ENCODE measurements at places on chromosomes 5 and 9. TPM values are rescaled to one million over a fixed set of nuclear protein-coding genes. Genes with fewer than 3 reads are reported as not detected.

DNA sequence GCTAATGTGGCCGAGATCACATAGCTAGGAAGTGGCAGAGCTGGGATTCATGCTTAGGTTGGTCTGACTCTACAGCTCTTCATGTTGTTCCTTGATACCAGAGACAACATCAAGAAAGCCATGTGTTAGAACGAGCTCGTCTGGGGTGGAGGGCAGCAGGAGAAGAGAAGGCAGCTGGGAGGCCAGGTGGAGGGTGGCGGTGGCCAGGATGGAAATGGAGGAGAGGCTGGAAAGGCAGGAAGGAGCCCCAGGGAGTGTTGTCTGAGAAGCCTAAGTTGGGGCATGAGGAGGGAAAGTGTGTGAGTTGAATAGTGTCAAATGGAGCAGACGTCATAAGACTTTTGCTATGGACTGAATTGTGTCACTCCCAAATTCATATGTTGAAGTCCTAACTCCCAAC is 315.3 kb downstream of the GADD45G start:
- peaks cover 3% of the 10 kb centered on the region for H3K27me3 ChIP-seq
- no peak for DNase-seq
- no peaks in the 10 kb centered on the region for H3K36me3 ChIP-seq
- peaks cover 42% of the 10 kb centered on the region for H3K4me1 ChIP-seq
- peak overlapping the region; percentile 22 for H3K27ac ChIP-seq

DNA sequence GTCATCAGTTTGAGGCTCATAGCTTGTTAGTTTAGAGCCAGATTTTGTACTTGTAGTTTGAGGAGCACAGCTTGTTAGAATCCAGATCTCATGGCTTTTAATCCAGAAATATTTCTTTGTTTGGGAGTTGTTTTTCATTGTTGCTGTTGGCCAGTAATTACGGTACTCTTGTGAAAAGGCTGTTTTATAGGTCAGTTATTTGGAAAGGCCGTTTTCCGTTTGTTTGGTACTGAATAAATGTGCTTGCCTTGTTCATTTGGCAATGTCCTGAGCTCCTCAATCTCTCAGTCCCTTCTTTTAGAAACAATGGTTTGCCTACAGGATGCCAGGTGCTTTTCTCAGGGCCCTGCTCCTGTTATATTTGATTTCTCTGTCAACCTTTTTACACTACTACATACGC is 4.5 kb upstream of the MOB3B start:
- no peaks in the 10 kb centered on the region for H3K36me3 ChIP-seq
- peaks cover 14% of the 10 kb centered on the region for H3K27me3 ChIP-seq
- H3K4me1 ChIP-seq = peaks cover 3% of the 10 kb centered on the region
- no peak for DNase-seq
- no peak overlapping the region for H3K4me3 ChIP-seq

GRCh38 chr5:123754908-123755307 is 242.9 kb downstream of the CSNK1G3 start:
- H3K4me3 ChIP-seq = no peak overlapping the region
- H3K27me3 ChIP-seq = no peaks in the 10 kb centered on the region
- no peaks in the 10 kb centered on the region for H3K4me1 ChIP-seq
- no peak overlapping the region for H3K27ac ChIP-seq
- no peaks in the 10 kb centered on the region for H3K36me3 ChIP-seq

DNA sequence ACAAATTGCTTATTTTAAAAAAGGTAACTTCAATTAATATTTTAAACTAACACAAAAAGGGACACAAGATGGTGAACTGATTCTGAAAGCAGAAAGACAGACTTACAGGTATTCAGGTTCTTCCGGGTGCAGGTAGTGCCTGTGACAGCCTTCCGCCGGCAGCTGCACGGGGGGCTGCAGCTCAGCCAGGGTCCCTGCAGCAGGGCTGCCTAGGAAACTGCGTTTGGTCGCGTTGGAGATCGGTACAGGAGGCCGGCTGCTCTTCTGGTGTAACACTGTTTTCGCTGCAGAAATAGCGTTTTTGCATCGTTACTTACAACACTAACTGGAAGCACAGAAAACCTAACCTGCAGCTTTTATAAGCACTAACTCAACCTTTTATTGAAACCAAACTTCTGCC is 80.0 kb downstream of the CAMSAP1 start:
- no peaks in the 10 kb centered on the region for H3K27me3 ChIP-seq
- H3K36me3 ChIP-seq = peaks cover 40% of the 10 kb centered on the region
- DNase-seq = no peak

DNA sequence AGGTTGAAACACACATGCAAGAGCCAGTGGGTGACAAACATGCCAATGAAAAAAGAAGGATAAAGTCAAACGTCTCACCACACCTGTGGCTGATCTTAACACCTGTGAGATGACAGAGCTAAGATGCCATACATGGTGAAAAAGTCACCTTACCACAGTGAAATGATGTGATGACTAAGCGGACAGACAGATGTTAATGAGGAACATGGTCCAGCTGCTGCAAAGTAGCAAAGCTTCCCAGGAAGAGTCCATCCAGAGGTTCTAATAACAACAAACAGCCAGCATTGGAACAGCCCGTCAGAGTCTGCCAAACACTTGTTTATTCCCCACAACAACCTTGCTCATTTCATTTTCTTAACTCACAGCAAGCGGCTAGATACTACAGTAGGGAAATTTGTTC is 1.9 kb downstream of the KIAA1191 start:
- peak overlapping the region; percentile 96 for H3K4me3 ChIP-seq
- peak overlapping the region; percentile 75 for H3K27ac ChIP-seq
- no peak for DNase-seq
- peaks cover 28% of the 10 kb centered on the region for H3K36me3 ChIP-seq

GRCh38 chr9:137301081-137301947 is 757 bp downstream of the NRARP start:
- H3K4me3 ChIP-seq = peak overlapping the region; percentile 83
- peaks cover 3% of the 10 kb centered on the region for H3K36me3 ChIP-seq
- H3K4me1 ChIP-seq = peaks cover 12% of the 10 kb centered on the region
- H3K27ac ChIP-seq = peak overlapping the region; percentile 82
- peaks cover 32% of the 10 kb centered on the region for H3K27me3 ChIP-seq
- peak; percentile 76 for DNase-seq

GRCh38 chr5:128534726-128535125 is 3.3 kb downstream of the FBN2 start:
- no peak overlapping the region for H3K27ac ChIP-seq
- no peak for DNase-seq
- no peak overlapping the region for H3K4me3 ChIP-seq
- no peaks in the 10 kb centered on the region for H3K4me1 ChIP-seq
- peaks cover 28% of the 10 kb centered on the region for H3K27me3 ChIP-seq
- H3K36me3 ChIP-seq = peaks cover 3% of the 10 kb centered on the region

DNA sequence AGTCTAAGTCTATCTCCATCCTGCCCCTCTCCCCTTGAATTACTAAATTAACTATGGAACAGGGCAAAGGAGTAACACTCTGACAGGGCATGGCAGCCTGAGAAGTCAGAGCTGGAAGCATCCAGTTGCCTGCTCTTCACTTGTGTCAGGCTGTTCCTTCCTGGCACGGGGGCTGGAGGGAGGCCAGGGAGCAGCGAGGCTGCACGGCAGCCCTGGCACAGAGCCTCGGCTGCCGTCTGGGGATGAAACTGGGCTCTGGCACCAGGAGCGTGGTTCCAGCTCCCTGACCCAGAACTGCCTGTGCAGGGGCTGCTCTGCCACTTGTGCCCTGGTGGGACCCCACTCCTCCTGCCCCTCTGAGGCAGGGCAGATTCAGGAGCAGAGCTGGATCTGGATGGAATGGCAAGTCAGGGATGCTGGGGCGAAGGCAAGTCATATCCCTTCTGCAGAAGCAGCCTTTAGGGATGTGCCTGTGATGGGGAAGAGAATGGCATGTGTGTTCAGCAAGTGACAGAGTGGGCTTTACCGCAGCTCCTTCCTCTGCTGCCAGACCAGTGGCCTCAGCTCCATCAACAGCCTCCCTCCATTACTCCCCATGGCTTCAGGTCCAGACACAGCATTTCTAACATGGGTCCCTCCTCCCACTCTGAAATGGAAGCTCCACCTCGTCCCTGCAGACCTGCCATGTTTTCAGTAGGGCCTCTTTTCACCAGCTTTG is 42.2 kb upstream of the PDE8B start:
- H3K4me3 ChIP-seq = no peak overlapping the region
- H3K27me3 ChIP-seq = peaks cover 17% of the 10 kb centered on the region
- no peak overlapping the region for H3K27ac ChIP-seq
- DNase-seq = no peak
- no peaks in the 10 kb centered on the region for H3K4me1 ChIP-seq

DNA sequence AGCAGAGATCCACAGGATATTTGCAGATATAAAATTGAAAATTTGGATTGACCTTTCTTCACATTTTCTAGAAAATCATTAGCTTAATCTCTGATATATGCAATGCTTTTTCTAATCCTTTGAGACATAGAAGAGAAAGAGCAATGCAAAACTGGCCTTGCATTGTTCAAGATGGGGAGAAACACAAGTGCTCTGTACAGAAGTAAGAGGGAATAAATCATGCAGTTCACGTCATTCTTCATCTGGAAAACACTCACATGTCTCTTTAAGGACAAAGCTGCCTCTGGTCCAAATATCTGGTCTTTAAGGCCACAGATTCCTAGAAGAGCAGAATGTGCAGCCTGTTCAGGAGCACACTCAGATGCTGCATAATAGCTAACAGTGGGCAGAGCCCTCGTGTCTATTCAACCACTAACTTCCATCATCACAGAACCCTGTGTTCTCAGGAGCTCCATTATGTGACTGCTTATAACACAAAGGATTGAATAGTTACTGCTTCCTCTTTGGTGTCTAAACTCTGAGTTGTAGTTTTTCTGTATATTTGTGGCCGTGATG is 277.5 kb downstream of the PLK2 start:
- DNase-seq = no peak
- H3K4me1 ChIP-seq = no peaks in the 10 kb centered on the region
- H3K4me3 ChIP-seq = no peak overlapping the region

DNA sequence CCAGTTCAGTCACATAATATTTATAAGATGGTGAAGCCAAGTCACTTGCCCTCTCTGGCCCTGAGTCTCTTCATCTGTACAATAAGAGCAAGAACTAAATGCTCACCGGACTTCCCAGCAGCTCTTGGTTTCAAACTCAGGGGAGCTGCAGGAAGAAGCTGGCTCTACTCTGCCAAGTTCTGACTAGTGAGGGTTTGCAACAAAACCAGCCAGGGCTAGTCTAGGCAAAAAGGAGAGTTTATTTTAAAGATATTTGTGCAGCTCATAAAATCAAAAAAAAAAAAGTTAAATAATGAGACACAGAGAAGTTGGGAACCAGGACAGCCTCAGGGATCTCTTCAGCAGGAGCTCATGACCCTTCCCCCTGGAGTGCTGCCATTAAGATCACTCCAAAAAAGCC is 107.3 kb downstream of the DOCK2 start:
- no peak overlapping the region for H3K4me3 ChIP-seq
- no peaks in the 10 kb centered on the region for H3K27me3 ChIP-seq
- H3K36me3 ChIP-seq = peaks cover 61% of the 10 kb centered on the region
- peak overlapping the region; percentile 59 for H3K27ac ChIP-seq
- DNase-seq = no peak
- peaks cover 14% of the 10 kb centered on the region for H3K4me1 ChIP-seq

- H3K36me3 ChIP-seq = no peaks in the 10 kb centered on the region
- no peak overlapping the region for H3K27ac ChIP-seq
- H3K27me3 ChIP-seq = peaks cover 11% of the 10 kb centered on the region
Measured at GRCh38 chr5:170171811-170172210, 61.0 kb upstream of the C5orf58 start.

- H3K27ac ChIP-seq = no peak overlapping the region
- H3K36me3 ChIP-seq = no peaks in the 10 kb centered on the region
- H3K27me3 ChIP-seq = peaks cover 11% of the 10 kb centered on the region
Measured at GRCh38 chr5:96503501-96504236, 70.6 kb upstream of the PCSK1 start.

GRCh38 chr5:99000876-99001275 is 72.1 kb upstream of the CHD1 start:
- H3K4me1 ChIP-seq = peaks cover 9% of the 10 kb centered on the region
- H3K36me3 ChIP-seq = no peaks in the 10 kb centered on the region
- H3K27ac ChIP-seq = no peak overlapping the region
- H3K4me3 ChIP-seq = no peak overlapping the region

GRCh38 chr5:176810081-176810597 is at the start of gene UNC5A:
TSS of gene UNC5A (plus strand) at chr5:176810559. CDS start at chr5:176810751, 192 bp downstream.
- peaks cover 8% of the 10 kb centered on the region for H3K4me1 ChIP-seq
- no peak within 1 kb of the TSS for H3K27ac ChIP-seq
- peaks cover 60% of the 10 kb centered on the region for H3K27me3 ChIP-seq
- peak within 1 kb of the TSS; percentile 61 for H3K4me3 ChIP-seq
- no peaks in the 10 kb centered on the region for H3K36me3 ChIP-seq
- peak; percentile 89 for DNase-seq

- no peaks in the 10 kb centered on the region for H3K4me1 ChIP-seq
- DNase-seq = no peak
- H3K4me3 ChIP-seq = no peak overlapping the region
- no peaks in the 10 kb centered on the region for H3K36me3 ChIP-seq
Measured at GRCh38 chr5:113221294-113222176, 213.3 kb downstream of the TSSK1B start.

DNA sequence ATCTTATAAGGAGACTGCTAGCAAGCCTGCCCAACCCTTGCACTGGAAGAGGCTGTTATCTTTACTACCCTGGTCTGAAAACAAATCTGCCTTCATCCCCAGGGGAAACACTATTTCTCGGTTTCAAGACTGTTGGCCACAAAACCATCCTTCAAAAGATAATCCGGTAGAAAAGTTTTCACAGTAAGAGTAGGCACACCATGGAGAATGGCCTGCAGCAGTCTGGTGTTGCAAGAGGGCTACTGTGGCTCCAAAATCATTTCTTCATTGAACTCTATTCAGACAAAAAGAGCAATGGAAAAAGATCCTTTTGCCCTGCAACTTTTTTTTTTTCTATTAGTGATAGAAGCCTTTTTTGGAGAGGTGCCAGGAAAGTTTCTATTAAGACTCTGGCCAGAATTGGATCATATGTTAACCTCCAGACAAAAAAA is 163.9 kb downstream of the ARHGEF28 start:
- no peak for DNase-seq
- peaks cover 19% of the 10 kb centered on the region for H3K27me3 ChIP-seq
- H3K4me1 ChIP-seq = no peaks in the 10 kb centered on the region
- no peak overlapping the region for H3K27ac ChIP-seq

MRPL41 gene
- total RNA-seq = 53.9 TPM

DDX4 gene
- total RNA-seq = 0.19 TPM

TTC23L gene
- total RNA-seq = not detected

TRIM7 gene
- 2.7 TPM for total RNA-seq

PLAC8L1 gene
- 0.57 TPM for total RNA-seq

JAKMIP2 gene
- total RNA-seq = 1.2 TPM

GIN1 gene
- total RNA-seq = 7.5 TPM

GNA14 gene
- not detected for total RNA-seq

BNC2 gene
- total RNA-seq = not detected

CCL27 gene
- 0.52 TPM for total RNA-seq
